Daoy (cell line): ENCODE measurements at places on chromosomes 2 and 18.

- DNase-seq, result no peak
These were observed 293 bp upstream of the D2HGDH start for GRCh38 chr2:241734208-241734466.

DNA sequence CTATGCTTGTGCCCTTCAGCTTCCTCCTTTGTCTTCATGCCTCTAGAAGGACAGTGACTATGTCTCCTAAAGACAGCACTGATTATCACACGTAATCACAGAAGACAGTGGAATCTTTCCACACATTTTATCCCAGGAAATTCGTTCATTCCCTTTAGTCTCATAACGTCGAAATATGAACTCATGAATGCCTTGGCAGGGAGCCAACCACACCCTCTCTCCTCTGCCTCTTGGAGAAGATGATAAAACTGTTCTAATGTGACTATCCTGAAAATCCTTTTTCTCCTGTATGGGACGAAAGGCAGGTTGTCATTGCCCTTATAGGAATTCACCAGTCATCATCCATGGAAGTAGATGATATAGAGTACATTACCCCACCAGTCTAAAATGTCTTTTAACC lies 726.6 kb upstream of the FANCL start:
- peak; percentile 24 for DNase-seq

- DNase-seq, result peak; percentile 23
These were observed 179.6 kb downstream of the FAM124B start for GRCh38 chr2:224222291-224222690.

DNA sequence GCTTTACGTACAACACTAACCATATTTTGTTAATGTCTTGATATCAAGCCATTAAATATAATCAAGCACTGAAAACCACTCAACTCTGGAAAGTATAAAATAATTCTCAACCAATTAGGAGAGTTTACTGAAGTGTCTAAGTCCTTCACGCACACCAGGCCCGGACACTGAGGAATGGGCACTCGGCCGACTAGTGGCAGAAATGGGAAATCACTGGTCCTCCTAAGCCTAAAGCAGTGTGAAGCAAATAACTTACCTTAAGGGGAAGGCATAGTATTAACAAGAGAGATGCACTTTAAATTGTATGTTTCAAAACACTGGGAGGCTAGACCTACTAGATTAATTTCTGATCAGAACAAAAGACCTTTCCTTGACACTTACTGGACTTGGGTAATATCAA lies 45.7 kb downstream of the FAM210A start:
- peak; percentile 10 for DNase-seq

- no peak for DNase-seq
These were observed 120.0 kb upstream of the OSR1 start for GRCh38 chr2:19478409-19478808.
